ENCODE measurements at places on chromosomes 12 and 14.

- peak; percentile 94 for DNase-seq
Measured at GRCh38 chr12:62603061-62603810, 136.6 kb downstream of the MON2 start.

DNA sequence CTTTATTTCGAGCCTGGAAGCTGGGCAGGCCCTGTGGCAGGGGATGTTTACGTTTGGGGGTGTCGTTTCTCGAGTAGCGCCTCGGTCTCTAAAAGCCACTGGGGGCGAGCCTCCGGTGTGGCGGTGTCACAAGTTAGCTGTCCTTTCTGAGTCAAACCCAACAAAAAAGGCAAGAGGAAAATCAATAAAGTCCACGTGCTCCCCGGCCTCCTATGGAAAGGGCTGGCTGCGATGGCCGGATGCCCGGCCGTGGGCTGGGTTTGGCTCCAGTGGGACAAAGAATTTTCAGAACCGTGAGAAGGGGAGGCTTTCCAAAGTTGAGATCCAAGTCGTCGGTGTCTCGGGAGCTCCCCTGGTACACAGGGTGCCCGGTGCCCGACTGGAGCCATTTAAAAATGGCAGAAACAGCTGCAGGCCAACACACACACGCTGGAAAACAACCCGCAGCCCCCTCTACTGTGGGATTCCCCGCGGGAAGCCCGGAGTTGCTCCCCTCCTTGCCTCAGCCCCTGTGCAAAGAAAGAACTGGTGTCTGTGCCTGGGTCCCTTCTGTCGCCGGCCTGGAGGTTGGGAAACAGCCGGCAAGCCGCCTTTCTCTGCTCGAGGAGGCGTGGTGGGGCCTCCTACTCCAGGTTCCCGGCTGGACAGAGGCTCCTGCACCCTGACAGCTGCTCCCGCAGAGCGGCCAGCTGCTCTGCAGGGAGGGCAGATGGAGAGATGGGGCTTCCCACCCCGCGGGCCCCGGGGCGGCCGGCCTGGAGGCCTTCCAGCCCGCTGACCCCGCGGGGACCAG is 1.9 kb downstream of the BCL7A start:
- DNase-seq: peak; percentile 83

- no peak for DNase-seq
Measured at GRCh38 chr14:100599981-100600380, 12.8 kb upstream of the BEGAIN start.

DNA sequence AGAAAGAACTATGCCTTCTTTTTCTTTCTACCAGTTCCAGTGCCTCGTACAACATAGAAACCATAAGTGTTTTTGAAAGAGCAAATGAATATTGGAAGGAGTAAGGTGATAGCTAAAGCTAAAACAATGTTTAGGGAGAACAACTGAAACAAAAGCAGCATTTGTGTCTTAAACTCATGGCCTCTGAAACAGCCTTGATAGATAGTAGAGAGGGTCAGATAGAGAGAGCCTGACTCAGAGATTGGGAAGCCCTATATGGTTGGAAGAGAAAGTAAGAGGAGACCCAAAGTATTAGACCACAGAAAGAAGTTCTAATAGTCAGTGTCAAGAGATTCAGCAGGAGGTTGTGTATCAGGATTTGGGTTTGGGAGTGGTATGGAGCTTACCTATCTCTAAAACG is 79.6 kb upstream of the IFNG-AS1 start:
- DNase-seq: no peak

DNA sequence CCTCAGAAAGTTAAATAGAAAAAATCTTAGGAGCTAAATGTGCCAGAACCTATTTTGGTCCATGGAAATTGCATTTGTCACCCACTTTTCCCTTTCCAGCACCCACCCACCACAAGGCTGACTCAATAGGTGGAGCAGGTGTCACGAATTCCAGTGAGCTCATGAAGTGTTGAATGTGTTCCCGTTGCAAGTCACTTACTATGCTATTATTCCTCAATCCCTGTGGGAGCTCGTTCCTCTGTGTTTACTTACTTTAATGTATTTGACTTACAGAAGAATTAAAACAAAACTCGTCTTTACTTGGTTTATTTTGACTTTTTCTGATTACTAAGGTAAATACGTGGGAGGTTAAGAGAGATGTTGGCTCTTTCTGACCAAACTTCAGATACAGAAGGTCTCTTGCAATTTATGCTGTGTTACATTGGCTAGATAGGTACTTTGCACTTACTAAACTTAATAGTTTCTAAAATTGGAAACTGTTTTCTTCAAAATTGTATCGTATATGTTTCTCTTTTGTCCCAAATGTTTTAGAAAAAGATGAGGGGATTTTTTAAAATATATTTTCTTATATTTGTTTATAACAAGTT is 269.4 kb upstream of the NOVA1 start:
- DNase-seq: no peak

GRCh38 chr12:10607885-10608458 is 5.4 kb downstream of the MAGOHB start:
- no peak for DNase-seq

GRCh38 chr14:83559721-83560120 is 1970.2 kb upstream of the FLRT2 start:
- DNase-seq: no peak

GRCh38 chr12:101928556-101928955 is 51.2 kb downstream of the DRAM1 start:
- DNase-seq: no peak

DNA sequence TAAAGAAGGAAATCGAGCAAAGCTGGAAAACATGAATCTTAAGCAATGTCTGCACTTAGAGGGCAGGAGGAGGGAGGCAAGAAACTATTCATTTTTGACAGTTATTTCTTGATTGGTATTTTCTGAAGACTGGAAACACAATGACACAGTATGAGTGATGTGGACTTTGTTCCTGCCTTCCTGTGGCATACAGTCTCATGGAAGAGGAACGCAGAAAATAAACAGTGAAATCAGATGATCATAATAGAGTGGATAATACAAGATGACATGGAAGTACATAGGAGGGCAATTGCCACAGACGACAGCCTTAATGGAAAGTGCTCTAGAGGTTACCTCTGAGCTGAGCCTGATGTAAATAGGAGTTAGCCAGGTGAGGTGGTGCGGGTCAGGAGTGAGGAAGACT is 140.4 kb upstream of the MAX start:
- no peak for DNase-seq

DNA sequence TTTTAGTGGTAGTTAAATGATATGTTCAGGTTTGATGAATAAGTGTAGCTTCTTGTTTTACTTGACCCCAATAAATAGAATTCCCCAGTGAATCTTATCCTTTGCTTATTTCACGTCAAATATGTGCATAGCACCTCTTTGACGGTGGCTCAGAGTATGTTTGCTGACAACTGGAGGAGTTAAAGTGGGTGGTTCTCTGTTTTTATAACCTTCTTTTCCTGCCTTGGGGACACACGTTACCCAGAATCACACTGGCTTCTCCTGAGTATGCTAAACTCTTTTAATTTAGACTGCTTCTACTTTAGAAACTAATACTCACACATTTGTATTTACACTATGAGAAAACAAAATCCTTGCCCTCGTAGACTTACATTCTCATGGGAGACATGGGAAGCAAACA is 62.3 kb downstream of the TMTC2 start:
- DNase-seq: no peak

GRCh38 chr12:101768781-101769180 is 29.5 kb upstream of the SYCP3 start:
- no peak for DNase-seq

DNA sequence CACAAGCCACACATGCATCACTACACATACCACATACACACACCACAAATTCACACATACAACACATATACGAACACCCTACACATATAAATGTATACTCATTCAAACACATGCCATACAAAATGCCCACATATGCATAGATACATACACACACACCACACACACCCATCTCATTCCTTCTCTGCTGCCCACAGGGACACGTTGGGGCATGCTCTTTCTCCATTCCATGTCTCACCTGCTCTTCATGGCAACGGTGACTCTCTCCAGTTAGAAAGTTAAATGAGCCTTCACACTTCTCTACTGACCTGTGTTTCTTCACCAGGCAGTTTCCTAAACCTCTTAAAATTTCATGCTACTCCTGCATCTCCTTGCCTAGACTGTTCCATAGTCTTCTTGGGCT is 1194.8 kb downstream of the BCL11B start:
- DNase-seq: no peak

DNA sequence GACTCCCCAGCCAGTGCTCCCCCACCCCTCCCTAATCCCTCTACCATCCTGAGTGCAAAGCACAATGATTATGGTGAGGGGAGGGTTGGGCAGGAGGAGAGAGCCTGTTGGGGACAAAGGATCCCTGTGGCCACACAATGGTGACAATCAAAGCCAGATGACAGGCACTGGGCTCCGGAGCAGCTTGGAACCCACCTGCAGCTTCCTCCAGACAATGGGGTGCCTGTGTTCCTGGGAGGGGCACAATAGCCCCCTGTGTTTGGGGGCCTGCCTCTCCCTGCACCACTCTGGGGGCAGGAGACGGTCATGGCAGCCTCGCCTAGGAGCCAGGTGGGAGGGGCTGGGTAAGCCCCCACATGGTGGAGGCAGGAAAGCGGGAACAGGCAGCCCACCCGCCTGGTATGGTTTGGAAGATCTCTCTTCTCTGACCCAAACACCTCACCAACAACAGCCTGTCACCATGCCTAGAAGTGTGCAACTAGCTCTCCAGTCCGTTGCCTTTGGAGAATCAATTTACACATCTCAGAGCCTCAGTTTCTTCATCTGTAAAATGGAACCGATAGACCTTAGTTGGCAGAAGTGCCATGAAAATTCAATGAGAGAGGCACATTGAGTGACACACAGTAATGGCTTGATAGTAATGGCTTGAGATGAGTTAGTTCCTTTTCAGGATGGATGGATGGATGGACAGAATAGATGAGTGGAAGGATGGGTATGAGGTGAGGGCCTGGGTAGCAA is 53.0 kb downstream of the MVK start:
- no peak for DNase-seq

DNA sequence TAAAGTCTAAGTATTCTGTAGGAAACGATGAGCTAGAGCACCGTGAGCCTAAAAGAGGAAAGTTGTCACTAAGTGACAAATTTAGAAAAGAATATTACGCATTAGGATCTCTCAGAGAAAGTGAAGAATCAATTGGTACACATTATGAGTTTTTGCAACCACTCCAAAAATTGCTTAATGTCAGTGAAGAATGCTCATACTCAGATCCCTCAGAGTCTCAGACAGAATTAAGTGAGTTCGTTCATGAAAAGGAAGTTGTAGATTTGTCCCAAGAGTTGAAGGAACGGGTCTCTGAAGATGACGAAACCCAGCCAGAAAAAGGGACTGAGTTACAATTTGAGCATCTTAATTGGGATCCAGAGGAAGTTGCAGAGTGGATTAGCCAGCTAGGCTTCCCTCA is 1.5 kb downstream of the SAMD15 start:
- DNase-seq: no peak

DNA sequence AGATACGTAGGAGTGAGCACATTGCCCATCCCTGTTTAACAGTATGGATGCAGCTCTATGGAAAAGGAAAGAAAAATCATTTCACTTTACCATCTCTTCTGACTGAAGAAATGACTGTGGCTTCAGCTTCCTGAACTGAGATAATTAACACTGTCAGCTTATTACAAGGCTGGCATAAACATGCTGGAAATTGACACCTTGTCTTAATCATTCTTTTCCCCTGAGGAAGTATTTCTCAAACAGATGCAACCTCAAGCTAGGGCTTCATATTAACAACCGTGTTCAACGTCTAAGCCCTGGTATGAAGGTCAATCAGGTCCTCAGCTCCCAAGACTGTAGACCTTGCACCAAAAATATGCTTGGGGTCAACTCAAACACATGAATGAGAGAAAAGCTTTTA is 25.0 kb downstream of the RERG start:
- DNase-seq: no peak

- DNase-seq: no peak
Measured at GRCh38 chr12:100493396-100494012, 19.8 kb downstream of the NR1H4 start.

DNA sequence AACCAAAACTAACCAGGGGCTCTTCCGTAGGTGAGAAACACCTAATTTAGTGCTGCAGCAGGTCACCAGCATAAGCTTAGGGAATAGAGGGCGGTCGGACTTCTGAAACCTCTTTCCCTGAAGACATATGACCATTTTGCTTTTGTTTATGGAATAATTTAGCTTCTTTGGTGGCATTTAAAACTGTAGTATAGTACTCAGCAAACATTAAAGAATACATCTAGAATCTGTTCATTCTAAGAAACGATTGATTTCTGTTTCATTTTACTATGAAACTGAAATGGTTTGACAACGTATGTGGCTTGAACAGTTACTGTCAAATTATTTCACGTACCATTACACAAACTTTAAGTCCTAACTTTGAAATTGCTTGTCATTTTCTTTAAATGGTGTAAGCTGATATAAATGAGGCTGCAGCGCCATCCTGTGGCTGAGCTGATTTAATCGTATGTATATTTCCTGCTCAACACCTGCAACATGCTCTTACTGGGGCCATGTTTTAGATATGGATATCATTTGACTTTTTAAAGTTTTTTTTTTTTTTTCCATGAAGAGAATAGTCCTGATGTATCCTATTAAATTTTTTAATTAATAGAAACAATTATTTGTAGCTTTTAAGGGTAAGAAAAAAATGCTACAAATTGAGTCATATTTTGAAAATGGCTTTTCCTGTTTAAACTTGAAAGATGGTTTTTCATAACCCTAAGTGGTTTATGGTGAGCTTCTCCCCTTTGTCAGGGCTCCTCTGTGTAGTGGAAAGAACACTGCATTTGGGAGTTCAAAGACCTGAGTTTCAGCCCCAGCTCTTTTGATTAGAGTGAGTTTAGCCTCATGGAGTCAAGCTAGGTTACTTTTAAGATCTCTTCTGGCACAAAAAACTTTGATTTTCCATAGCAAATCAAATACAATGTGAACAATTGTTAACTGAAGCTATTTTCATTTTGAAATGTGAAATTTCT is 27.4 kb downstream of the CFAP54 start:
- DNase-seq: peak; percentile 71

DNA sequence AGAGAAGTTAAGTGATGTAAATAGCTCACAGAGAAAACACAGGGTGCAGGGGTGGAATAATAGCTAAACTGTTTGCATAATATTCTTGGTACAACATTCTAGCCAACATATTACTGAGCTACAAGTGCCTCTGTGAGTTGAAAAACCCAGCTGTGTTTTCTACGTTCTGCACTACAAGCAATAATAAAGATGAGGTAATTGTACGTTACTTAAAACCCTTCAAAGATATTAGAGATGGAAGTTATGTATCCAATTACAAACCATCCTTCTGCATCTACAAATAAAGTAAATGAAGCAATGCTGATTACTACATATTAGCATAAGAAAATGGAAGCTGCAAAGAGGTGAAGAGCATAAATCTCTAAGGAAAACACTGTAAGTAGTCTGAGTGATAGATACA is 271.4 kb downstream of the SSPN start:
- no peak for DNase-seq

GRCh38 chr14:103091041-103091882 is 3.3 kb upstream of the EXOC3L4 start:
- DNase-seq: peak; percentile 55

DNA sequence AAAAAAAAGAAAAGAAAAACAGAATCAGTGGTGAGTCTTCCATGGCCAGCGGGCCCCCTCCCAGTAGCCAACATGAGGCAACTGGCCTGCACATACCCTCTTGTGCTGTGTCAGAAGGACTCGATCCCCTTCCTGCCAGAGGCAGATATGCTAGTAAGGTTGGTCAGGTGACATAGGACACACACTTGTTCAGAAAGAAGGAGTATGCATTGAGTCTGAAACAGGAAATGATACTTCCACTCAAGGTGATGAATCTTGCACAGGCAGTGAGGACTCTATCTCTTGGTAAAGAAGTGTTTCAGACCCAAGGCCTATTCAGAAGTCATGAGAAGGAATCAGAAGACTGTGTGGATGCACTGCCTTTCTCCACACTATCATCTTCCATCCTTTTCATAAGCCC is 269.7 kb upstream of the FAR2 start:
- no peak for DNase-seq
